Stimulated activated CD4-positive, alpha-beta T cell treated with anti-CD3 and anti-CD28 coated beads, TNF-alpha, amount 100 ng/mL, for 4 hours (primary cell): ENCODE measurements at places on chromosomes 1 and 21.

GRCh38 chr1:75770761-75771160 is 15.3 kb upstream of the RABGGTB start:
- DNase-seq, result no peak

GRCh38 chr1:109322974-109323373 is 16.2 kb upstream of the MYBPHL start:
- DNase-seq, result no peak

DNA sequence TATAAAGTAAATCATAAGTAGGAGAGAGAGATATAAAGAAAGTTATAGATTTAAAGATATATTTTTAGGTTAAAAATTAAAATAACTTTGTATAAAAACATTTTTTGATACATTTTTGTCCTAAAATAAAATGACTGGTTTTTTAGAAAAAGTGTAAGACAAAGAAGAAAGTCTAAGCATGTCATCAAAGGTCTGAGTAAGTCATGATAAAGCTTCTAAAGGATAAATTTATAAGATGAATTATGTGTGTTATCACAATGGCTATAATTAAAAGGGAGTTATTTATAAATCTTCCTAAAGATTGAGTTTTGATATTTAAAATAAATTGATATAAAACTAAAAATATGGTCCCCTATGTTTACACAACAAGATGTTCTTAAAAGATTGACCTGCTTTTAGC is 370.9 kb downstream of the PTPRU start:
- DNase-seq, result no peak

- no peak for DNase-seq
Measured at GRCh38 chr21:16855164-16855667, 657.6 kb upstream of the CXADR start.

DNA sequence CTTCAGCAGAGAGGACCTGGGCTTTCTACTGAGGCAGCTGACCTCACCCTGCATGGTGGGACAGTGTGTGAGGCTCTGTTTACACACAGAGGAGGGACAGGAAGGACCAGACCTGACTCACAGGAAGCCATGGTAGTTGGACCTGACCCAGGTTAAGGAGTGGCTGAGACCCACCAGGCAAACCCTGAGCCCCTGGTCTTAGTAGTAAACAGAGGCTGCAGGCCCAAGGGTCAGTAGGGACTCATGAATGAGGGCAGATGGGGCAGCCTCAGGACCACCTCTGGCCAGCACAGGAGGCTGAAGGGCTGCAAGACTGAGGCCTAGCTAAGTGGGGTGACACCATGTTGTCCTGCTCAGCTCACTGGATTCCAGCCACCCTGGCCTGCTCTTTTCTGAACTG is 273.2 kb downstream of the GRIK3 start:
- DNase-seq, result no peak

GRCh38 chr1:202106340-202107254 is 16.1 kb upstream of the GPR37L1 start:
- no peak for DNase-seq

GRCh38 chr1:52237430-52237829 is 95.5 kb downstream of the ZFYVE9 start:
- no peak for DNase-seq

GRCh38 chr1:12412439-12412838 is 182.6 kb downstream of the VPS13D start:
- DNase-seq, result no peak

- DNase-seq, result no peak
Measured at GRCh38 chr1:176656257-176656995, 193.5 kb downstream of the PAPPA2 start.

DNA sequence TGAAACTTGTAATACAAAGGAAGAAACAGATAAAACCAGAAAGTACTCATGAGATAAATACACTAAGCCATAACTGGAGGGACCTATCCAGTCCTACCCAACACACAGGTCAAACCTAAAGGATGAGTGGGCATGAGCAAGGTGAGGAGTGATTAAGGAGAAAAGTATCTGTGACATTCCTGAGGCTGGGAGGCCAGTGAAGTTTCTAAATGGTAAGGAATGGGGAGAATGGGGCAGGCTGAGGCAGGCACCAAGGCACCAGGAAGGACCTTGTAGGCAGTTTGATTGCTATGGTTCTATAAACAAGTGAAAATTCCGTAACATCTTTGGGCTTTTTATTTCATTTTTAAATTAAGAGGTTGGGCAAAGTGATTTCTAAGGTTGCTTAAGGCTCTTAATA is 10.4 kb downstream of the DDX59 start:
- no peak for DNase-seq

- DNase-seq, result no peak
Measured at GRCh38 chr1:103197216-103197615, 88.9 kb upstream of the COL11A1 start.

- no peak for DNase-seq
Measured at GRCh38 chr21:38770660-38771059, 35.1 kb upstream of the ETS2 start.

- no peak for DNase-seq
Measured at GRCh38 chr1:1917304-1917976, 1.6 kb downstream of the TMEM52 start.

DNA sequence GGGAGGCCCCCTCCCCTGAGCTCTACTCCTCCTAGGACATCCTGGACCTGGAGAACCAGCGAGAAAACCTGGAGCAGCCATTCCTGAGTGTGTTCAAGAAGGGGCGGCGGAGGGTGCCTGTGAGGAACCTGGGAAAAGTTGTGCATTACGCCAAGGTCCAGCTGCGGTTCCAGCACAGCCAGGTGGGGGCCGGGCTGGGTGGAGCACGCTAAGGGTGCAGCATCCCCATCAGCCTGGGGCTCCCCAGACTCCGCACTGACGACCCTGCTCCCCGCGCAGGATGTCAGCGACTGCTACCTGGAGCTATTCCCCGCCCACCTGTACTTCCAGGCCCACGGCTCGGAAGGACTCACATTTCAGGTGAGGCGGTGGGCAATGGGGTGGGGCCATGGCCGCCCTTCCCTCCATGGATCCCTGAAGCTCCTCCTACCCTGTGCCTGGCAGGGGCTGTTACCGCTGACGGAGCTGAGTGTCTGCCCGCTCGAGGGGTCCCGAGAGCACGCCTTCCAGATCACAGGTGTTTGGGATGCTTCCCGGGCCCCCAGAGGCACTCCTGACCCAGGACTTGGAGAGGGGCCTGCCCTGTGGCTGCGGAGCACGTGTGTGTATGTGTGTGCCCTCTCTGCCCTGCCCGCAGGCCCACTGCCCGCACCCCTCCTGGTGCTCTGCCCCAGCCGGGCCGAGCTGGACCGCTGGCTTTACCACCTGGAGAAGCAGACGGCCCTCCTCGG is 4.1 kb downstream of the PLEKHN1 start:
- no peak for DNase-seq

GRCh38 chr1:187928288-187928687 is 1099.5 kb downstream of the PLA2G4A start:
- no peak for DNase-seq

DNA sequence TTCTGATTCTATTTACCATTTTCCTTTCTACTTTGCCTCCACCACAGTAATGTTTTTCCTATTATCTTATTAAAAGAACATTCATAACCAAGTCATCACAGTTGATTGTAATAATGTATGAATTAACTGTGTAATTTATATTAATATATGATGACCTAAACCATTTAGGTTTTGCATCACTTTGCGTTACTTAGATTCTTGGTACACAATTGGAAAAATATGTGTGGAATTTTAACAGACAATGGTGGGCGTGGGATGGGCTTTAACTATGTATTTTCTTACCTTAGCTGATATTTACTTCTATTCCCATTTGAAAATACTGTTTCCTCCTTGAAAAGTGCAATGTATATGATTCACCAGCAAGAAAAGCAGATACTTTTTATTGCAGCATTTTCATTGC is 3.6 kb downstream of the KRTAP21-3 start:
- no peak for DNase-seq

DNA sequence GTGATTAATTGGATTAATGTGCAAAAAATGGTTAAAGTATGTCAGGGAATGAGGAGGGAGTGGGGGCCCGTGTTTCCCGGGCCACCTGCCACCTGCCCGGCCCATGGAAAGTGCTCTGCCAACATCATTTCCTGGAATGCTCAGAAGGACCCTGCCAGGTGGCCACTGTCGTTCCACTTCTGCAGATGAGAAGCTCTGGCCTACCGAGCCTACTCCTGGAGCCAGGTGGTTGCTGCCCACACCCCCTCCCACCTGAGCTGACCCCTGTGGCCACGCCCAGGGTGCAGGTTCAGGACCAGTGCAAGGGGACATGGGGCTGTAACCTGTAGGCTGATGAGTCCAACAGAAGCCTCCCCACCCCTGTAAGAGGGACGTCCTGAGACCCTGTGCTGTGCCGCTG is 99.7 kb downstream of the PRDM16 start:
- DNase-seq, result no peak

GRCh38 chr1:86548839-86549238 is 2.0 kb downstream of the CLCA4 start:
- no peak for DNase-seq

DNA sequence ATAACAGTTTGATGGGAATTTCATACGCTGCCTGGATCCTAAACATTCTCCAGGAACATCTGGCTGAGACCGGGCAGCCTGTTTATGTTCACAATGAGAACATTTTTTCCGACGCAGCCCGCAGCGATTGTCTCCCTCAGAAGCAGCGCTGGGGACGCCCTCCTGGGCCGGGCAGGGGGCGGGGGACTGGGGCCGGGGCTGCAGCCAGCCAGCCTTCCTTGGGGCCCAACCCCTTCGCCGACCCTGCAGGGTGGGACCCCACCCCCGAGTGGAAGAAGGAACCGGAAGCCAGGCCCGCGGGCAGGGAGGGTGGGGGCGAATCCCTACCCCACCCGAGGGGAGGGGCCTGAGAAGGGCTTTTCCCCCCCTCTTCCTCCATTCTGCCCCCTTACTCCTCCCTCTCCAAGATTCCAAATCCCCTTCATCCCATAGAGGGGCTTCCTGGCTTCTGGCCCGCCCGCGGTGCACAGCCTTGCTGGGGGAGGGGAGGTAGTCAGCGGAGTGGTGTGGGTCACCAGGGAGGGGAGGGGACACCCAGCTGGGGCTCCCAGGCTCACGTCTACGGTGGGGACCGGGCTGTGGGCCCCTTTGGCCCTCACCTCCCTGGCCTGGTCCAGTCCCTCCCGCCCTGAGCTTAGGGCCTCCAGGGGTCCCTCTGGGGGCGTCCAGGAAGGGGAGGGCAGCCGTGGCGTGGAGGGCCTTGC is 60.6 kb downstream of the WNT9A start:
- no peak for DNase-seq

DNA sequence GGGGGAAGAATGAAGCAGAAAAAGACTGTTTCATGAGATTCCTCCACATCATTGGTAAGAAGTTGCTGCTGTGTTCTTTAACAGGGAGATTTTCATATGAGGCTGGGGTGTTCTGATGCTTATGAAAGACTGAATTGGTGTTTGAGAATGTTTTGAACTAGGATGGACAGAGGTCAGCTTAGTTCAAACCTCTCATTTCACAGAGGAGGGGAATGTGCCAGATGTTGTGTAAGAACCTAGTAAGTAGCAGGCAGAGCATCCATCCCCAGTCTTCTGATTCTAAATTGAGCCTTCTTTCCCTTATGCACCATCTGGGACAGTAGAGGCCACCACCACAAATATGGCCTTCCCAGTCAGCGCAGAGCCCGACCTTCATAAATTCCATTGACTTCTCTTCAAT is 43.7 kb downstream of the SAMD13 start:
- no peak for DNase-seq

GRCh38 chr1:164498792-164499191 is 60.2 kb upstream of the PBX1 start:
- no peak for DNase-seq

DNA sequence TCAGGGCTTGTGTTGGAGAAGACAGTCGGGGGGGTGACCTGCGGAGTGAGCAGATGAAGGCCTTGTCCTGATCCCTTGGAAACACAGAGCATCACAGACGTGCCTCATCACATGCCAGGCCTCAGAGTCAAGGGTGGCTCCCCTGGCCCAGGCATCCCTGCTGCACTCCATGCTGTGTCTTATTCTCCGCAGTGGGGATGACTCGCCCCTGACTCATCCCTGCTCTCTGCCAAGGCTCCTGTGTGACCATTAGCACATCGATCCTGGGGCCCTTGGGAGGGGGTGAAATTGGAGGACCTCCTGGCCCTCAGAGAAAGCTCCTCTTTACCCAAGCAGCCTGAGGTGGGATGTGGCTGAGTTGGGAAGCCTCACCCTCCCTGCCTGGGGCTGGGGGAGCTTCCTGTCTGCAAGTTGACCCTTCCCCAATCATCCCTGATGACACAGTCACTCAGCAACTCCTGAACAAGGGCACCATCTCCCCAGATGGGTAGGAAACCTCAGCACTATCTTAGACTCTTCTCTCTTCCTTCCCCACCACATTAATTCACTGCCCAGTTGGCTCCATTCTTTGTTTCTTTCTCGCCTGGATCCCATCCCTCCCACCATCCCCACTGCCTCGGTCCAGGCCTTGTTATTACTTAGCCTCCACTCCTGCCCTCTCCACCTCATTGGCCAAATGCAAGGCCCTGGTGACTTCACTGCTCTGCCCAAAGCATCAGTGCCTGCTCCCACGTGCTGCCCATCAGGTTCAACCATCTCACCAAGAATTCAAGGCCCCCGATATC is 74.6 kb downstream of the CAMK2N1 start:
- no peak for DNase-seq

- DNase-seq, result no peak
Measured at GRCh38 chr1:164780863-164781262, 221.9 kb downstream of the PBX1 start.

DNA sequence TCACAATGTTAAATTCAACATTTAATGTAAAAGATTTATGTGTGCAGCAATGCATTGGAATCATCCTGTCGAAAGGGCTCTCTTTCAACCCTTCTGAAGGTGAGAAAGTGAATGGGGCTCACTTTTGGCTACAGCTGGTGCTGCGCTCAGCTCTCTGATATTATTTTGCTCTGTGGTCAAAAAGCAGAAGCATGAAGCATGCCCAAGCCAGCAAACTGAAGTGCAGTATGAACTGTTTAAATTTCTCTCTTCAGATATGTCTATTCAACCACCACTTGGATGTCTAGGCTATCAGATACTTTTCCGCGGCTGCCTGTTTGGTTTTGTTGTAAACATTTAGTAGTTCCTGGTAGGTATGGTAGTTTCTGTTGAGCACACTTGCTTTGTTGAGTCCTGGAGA is 216.9 kb upstream of the TMPRSS15 start:
- no peak for DNase-seq

DNA sequence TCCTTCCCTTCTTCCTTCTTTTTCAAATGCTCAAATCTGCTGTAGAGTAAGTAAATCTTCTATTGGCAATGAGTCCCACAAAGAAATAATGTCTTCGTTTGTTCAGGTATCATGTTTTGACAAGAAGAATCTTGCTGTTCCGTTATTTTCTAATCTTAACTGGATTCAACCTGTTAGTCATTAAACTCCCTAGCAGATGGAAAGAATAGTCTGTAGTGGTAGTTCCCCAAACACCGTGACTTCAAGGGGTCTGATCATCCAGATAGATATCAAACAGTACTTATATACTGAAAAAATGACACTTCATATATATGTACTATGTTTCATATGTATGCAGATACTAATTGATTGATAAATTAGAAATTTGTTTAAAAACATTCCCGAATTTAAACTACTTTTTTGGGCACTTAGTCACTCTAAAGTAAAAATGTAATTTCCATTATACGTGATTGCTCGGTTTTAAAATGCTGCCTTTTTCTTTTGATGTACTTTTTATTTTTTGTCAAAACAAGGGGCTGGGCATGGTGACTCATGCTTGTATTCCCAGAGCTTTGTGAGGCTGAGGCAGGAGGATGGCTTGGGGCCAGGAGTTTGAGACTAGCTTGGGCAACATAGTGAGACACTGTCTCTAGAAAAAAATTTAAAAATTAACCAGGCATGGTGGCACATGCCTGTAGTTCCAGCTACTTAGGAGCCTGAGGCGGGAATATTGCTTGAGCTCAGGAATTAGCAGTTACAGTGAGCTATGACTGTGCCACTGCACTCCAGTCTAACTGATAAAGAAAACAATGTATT is 335.7 kb upstream of the SNX7 start:
- no peak for DNase-seq
